ENCODE measurements at places on chromosomes 7 and 10.
A peak's percentile ranks its signal among the peaks of the same experiment; 100 is the strongest.

GRCh38 chr10:89503151-89503550 is 32.2 kb downstream of the SLC16A12 start:
- DNase-seq: no peak

- no peak for DNase-seq
Observed at GRCh38 chr10:7571981-7572380, 94.8 kb downstream of the ITIH5 start.

- no peak for DNase-seq
Observed at GRCh38 chr7:87148332-87148955, 3.8 kb upstream of the DMTF1 start.

GRCh38 chr10:33804584-33804983 is 470.1 kb upstream of the NRP1 start:
- no peak for DNase-seq

GRCh38 chr10:57562211-57562610 is 705.5 kb downstream of the IPMK start:
- DNase-seq: no peak

DNA sequence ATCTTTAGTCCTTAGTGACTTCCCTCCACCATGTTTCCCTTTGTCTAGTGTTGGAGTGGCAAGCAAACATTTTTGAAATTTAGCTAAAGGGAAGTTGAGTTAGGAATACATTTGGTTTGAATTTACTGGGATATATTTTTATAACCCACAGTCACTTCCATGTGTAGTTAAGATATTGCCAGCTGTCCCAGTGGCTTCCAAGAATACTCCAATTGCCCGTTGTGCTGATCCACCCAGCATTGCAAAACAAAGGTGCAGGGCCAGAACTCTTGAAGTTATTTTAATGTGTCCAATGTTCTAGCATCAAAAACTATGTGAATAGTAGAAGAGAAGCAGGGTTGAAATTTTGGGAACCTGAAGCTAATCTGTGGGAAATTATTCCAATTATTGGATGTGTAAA is 2.5 kb upstream of the P4HA1 start:
- DNase-seq: no peak

DNA sequence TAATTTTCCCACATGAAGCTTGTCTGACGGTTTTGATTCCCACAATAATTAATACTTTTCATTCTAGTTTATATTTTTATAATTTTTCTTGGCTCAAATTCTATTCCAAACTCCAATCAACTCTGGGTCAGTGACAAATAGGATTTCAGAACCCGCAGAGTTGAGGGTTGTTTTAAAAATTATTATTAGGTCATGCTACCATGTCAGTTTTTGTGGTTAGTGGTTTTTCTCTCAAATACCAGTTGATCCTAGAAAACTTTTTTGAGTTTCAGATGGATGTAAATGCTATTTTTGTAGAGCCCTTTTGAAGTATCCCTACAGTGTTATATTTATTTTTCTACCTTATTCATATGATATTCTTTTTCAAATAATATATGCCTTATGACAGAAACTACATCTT is 237.4 kb downstream of the SEMA3D start:
- DNase-seq: no peak

DNA sequence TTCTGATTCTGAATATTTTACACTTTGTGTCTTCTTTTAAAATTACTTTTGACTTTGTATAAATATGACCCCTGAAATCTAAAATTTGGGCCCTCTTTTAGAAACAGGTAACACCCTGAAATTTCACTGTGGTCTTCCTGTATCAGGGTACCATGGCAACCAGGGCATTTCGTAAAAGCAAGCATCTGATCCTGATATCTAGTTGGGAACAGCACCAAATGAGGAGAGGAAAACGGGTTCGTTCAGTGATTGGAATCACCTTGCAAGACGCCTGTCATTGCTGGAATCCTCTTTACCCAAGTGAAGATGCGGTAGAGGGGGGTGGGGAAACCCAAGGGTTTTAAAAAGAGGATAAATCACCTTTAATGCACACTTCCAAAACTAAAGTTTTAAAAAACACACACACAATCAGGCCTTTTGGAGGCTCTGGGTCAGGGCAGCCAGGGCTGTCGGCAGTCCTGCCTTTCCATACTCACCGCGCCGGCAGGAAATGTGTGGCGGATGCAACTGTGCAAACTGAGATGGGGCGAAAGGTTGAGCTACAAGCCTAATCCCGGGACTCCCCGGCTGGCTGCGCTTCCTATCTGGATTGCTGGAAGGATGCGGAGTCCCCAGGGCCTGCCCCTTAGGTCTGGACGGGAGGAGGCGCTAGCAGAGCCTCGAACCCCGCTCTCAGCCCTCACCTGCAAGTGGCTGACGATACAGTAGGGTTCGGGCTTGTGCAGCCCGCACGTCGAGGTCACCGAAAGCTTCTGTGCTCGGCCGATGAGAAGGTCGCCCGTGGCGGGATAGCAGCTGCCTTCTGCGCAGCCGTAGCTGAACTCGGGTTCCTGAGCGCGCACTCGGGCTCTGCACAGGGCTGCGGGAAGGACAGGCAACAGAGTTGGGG is 1.8 kb downstream of the LAMB1 start:
- peak; percentile 83 for DNase-seq

- no peak for DNase-seq
Observed at GRCh38 chr7:39133088-39133487, 155.4 kb downstream of the POU6F2 start.

DNA sequence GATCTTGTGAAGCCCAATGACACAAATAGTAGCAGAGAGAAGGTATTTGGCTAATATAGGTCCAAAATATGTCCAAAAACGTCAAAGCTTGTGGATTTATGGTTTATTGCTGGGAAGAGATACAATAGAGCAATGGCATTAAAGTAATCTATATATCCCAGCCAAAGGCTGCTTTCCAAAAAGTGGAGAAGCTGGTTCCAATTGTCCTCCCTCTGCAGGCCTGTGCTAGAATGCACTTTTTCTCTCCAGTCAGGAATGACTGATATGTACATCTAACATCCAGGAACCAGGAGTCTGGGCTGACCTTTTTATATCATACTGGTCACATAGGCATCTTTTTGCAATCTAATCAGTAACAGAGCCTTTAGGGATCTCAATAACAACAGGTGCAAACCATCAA is 167.1 kb upstream of the FAM3C start:
- peak; percentile 18 for DNase-seq

DNA sequence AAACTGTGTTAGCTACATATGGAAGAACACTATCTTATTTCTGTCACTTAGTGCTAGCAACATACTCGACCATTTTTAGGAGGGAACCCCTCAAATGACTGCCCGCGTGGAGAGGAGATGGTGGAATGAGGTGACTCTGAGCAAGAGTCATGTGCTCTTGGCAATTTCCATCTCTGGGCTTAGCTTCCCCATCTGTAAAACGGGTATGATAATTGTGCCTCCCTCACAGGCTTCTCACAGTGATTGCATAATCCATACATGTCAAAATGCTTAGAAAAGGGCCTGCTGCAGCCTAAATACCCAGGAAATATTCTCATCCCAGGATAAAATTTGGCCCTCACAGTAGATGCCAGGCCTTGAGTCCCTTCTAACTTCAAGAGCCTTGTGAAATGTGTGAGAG is 86.6 kb downstream of the WDFY4 start:
- no peak for DNase-seq

DNA sequence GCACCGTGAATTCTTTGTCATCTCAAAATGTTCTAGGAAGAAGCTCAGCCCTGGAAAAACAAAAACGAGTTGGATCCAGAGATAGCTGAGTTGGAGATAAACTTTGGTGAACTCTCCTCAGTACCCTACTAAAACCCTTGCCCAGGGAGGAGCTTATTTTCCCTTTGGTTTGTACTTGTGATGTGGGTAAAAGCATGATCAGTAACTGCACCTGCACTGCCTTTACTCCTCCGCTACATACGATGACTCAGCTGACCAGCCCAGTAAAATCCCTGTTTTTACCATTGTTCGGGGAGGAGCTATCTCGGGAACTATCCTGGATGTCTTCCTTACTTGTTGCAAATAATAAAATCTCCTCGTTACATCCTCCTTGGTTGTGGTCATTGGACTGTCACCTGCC is 359.3 kb downstream of the SH2D4B start:
- no peak for DNase-seq

- DNase-seq: no peak
Observed at GRCh38 chr7:80324032-80324431, 187.8 kb downstream of the GNAT3 start.

DNA sequence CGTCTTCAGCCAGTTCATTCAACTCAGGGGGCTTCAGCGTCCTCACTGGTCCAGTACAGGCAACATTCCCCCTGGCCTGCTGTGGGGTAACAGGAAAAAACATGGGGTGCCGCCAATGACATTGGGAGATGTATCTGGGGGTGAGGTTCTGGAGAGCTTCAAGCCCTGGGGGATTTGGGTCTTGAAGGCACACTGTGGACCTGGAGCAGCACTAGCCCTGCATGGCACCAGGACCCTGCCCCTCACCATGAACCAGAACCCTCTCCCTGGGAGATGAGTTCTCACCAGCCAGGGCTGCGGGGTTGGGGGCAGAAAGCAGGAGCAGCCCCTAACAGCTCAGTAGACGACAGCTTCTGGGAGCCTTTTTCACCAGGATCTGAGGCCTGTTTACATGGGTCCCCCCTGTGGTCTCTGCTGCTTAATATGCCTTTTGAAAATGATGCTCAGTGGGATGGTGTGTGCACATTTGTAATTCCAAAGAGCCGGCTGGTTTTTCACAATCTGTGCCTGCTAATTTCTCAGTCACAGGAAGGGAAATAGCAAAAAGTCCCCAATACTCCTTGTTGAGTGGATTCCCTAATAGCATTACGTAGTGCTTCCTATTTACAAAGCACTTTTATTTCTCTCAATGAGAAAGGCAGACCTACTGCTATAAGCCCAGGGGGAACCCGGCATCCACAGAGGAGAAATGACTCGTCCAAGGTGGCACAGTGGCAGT is 509.5 kb downstream of the RPS24 start:
- DNase-seq: no peak

- no peak for DNase-seq
Observed at GRCh38 chr7:87574630-87575029, 26.1 kb downstream of the ABCB1 start.

DNA sequence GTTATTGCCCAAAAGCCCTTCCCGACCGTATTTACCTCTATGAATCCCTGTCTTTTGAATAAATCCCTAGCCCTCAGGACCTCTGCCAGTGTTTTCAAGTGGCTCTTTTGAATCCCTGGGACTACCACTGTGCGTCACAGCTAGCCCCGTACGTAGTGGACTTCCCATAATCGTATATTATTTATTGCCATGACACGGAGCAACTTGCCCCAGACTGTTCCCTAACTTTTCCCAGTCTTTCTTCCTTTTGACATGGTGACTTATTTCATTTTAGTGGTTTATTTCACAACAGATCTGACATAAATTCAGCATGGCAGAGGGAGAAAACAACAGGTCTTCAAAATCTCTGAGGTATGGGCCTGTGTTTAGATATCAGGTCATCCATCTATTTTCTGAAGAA is 318.6 kb upstream of the KLF6 start:
- no peak for DNase-seq

DNA sequence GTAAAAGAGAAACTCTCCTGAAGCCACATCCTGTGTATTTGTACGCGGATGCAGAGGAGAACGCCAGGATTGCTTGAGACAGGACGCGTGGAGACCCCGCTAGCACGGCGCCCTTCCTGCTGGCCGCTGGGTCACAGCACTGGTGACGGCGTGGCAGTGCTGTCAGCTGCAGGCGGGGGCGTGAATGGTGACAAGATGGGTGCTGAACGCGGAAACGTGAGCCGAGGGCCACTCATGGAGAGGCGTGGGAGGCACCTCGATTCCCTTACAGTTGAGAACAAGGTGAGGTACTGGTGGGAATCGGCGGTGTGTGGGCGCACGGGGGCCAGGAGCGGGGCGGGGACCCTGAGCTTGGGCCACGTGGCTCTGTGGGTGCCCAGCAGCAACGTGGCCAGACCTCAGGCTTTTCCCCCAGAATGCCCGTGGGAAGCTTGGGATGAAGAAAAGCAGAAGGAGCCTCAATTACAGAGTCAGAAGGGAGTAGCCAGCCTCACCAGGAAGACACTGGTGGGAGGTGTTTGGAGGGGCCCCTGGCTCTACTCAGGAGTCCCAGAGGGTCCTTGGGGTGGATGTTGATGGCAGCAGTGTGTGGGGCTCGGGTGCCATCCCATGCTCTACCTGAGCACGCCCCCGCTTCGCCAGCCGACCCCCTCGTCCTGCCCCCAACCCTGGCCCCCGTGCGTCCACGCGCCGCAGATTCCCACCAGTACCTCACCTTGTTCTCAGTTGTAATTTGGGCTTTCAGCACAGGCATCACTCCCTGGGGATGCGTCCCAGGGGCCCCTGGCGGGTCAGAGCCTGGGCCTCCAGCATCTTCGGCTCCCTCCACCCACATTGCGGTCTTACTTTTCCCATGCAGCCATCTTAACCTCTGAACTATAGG is 208.4 kb upstream of the TCERG1L start:
- DNase-seq: no peak

GRCh38 chr10:102135956-102136526 is 3.2 kb downstream of the PPRC1 start:
- DNase-seq: no peak

- DNase-seq: peak; percentile 72
Observed at GRCh38 chr7:140003913-140004382, 58.8 kb downstream of the PARP12 start.

DNA sequence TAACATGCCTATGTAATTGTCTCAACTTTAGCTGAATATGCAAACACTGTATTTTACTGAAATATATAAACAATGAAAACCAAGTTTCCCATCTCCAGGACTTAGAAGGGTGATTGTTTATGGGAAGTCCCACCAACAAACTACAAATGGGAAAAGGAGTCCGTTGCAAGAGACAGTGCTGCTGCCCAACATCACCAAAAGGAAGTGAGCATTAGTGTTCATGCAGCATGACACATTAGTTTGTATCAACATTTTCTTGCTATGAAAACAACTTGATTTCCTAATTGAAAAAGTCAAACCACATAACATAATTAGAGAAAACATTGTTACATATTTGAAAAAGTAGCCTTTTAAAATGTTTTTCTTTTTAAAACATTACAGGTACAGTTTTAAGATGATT is 138.5 kb downstream of the ZNF438 start:
- DNase-seq: no peak

DNA sequence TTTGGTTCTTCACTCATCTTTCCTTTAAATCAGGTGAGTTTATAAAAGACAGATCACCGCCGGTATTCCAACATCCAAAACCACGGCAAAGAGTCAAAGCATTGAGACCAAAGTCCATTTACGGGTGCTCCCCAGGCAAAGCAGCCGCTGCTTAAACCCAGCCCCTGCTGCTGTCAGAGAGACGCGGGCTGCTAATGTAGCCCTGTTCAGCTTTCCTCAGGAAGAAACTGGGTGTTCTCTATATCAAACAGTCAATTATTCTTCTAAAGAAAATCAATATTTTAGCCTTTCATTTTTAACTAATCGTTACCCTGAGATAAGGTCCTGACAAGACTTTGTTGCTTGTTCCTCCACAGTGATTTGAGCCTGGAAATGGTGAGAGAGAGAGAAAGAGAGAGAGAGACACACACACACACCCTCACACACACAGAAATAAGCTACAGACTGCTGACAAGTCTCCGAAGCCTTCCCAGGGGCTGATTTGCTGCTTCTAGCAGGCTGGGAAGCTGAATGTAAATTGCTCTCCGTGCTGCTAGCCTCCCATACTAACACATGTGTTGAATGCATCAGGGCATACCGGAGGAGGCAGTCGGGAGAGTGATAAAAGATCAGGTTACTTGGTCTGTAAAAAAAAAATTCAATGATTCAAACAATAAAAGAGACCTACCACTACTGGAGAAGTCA is 183.0 kb upstream of the ANK3 start:
- peak; percentile 22 for DNase-seq
